Naive B cell (primary cell): ENCODE measurements at places on chromosomes 5 and 9. TPM values are rescaled to one million over a fixed set of nuclear protein-coding genes. Genes with fewer than 3 reads are reported as not detected.

DNA sequence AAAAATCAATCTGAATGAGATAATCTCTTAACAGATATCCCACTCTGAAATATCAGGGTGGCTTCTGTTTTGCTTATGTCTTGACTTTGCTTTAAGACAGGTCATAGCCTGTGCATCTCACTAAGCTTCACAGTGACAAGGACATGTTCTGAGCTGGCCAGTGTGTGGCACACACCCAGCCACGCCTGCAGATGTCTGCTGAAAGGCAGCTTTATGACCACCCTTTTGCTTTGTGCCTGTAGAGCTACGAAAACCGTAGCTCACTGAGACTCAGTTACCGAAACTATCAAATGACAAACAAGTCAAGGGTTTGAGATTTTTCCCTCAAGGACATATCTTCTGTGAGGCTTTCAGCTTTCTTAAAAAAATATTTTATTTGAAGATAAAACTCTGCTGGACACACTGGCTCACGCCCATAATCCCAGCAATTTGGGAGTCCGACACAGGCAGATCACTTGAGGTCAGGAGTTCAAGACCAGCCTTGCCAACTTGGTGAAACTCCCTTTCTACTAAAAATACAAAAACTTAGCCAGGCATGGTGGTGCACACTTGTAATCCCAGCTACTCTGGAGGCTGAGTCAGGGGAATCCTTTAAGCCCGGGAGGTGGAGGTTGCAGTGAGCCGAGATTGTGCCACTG, 233.2 kb downstream of the SPATA31A1 start:
- H3K27me3 ChIP-seq = no peaks in the 10 kb centered on the region
- no peak overlapping the region for H3K27ac ChIP-seq
- no peak for DNase-seq
- H3K36me3 ChIP-seq = no peaks in the 10 kb centered on the region
- H3K4me1 ChIP-seq = no peaks in the 10 kb centered on the region

DNA sequence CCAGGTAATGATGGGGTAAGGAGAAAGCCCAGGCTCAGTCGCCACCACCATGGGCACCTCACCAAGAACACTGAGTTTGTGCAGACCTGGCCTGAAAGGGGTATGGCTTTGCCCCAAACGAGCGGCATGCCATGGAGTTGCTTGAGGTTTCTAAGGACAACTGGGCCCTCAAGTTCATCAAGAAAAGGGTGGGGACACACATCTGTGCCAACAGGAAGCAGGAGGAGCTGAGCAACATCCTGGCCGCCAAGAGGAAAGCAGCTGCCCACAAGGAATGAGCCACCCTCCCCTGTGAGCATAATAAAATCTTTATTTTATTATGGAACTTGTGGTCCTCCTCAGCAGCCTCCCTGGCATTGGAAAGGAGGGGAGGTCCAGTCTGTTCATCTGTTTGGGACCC, 23.8 kb downstream of the CD14 start:
- no peak overlapping the region for H3K4me3 ChIP-seq
- peaks cover 18% of the 10 kb centered on the region for H3K4me1 ChIP-seq
- no peaks in the 10 kb centered on the region for H3K27me3 ChIP-seq
- no peaks in the 10 kb centered on the region for H3K36me3 ChIP-seq

The LHX3 gene
- not detected for polyA plus RNA-seq

The PRRX2 gene
- not detected for polyA plus RNA-seq

The SLC25A51 gene
- 11.0 TPM for polyA plus RNA-seq

DNA sequence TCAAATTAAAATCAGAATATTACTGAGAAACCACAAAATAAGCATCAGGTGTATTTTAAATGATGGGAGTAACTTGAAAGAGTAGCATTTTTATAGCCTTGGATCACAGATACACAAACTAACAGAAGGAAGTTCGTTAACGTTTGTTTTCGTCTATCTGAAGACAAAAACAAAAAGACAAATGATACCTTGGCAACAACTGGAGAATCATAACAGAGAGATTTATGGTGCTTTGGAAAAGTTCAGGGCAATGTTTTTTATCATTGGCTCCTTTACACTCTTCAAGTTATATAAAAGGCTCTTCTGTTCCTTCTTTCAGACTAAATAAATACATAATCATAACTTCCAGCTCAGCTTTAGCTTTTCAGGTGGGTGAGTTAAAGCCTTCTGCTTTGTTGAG, 128.1 kb upstream of the VLDLR start:
- no peaks in the 10 kb centered on the region for H3K4me1 ChIP-seq
- no peak overlapping the region for H3K27ac ChIP-seq
- H3K36me3 ChIP-seq = no peaks in the 10 kb centered on the region
- H3K4me3 ChIP-seq = no peak overlapping the region
- H3K27me3 ChIP-seq = peaks cover 10% of the 10 kb centered on the region

- H3K27me3 ChIP-seq = peaks cover 36% of the 10 kb centered on the region
- no peak overlapping the region for H3K4me3 ChIP-seq
- DNase-seq = no peak
Measured at GRCh38 chr9:109468927-109469326, 29.2 kb downstream of the PTPN3 start.

- no peak overlapping the region for H3K27ac ChIP-seq
- no peak for DNase-seq
- H3K27me3 ChIP-seq = peaks cover 6% of the 10 kb centered on the region
- H3K36me3 ChIP-seq = no peaks in the 10 kb centered on the region
- no peak overlapping the region for H3K4me3 ChIP-seq
Measured at GRCh38 chr9:86713470-86713869, 233.8 kb downstream of the GAS1 start.

- no peak overlapping the region for H3K4me3 ChIP-seq
- H3K27ac ChIP-seq = no peak overlapping the region
- H3K36me3 ChIP-seq = no peaks in the 10 kb centered on the region
- no peaks in the 10 kb centered on the region for H3K27me3 ChIP-seq
Measured at GRCh38 chr5:110346893-110347358, 379.5 kb downstream of the TMEM232 start.

DNA sequence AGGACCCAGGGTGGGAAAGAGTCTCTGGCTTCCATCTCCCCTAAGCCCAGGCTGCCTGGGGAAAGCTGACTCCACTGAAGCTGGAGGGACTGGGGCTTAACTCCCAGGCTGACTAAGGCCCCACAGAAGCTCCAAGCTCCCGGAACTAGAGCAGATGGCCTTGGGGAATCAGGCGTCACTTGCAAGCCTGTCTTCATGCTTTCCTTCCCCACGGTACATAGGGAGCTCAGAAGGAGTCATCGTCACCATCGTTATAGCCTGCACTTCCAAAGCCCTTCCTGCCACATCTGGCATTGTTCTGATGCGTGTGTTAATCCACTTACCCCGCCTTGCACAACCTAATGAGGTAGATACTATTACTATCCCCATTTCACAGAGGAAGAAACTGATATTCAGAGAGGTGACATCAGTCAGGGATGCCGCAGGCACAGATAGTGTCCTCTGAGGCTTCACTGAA, 11.5 kb downstream of the AQP3 start:
- H3K4me1 ChIP-seq = peaks cover 6% of the 10 kb centered on the region
- H3K27me3 ChIP-seq = peaks cover 9% of the 10 kb centered on the region
- no peak for DNase-seq
- H3K36me3 ChIP-seq = no peaks in the 10 kb centered on the region
- no peak overlapping the region for H3K4me3 ChIP-seq

GRCh38 chr9:133873461-133873891, 118.6 kb downstream of the VAV2 start:
- H3K27ac ChIP-seq = no peak overlapping the region
- peaks cover 69% of the 10 kb centered on the region for H3K4me1 ChIP-seq
- H3K27me3 ChIP-seq = no peaks in the 10 kb centered on the region

GRCh38 chr9:109403116-109403515, 82.3 kb upstream of the EPB41L4B start:
- H3K4me3 ChIP-seq = no peak overlapping the region
- DNase-seq = no peak
- H3K27me3 ChIP-seq = peaks cover 30% of the 10 kb centered on the region
- no peak overlapping the region for H3K27ac ChIP-seq
- no peaks in the 10 kb centered on the region for H3K36me3 ChIP-seq

DNA sequence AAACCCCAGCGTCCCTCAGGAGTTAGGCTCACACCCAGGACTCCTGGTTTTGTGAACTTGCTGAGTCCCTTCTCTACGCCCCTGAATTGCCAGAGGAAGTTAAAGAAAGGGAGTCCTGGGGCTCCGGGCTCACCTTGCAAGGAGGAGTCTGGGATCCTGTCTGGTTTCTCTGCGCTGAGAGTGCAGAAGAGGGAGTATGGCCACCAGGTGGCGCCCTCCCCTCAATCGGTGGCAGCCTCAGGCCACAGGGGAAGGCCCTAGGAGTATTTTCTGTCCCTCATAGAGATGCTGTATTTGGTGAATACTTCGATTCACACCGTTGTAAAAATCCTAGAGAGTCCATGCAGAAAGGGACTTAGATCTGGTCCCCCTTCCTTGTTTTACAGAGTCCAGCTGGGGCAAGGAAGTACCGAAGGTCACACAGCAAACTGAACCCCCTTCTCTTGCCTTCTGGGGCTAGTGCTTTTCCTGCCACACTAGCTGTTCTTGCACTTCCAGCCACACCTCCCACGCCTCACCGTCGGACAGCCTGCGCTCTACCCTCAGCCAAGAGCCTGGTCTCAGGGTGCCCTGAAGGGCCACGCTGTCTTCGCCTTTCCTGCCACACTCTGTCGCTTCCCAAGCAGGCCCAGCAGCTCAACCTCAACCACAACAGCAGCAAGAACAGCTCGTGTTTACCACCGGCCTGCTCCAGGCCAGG, 10.2 kb downstream of the HAND1 start:
- no peak overlapping the region for H3K27ac ChIP-seq
- H3K27me3 ChIP-seq = peaks cover 46% of the 10 kb centered on the region
- H3K4me3 ChIP-seq = no peak overlapping the region
- DNase-seq = peak; percentile 55

DNA sequence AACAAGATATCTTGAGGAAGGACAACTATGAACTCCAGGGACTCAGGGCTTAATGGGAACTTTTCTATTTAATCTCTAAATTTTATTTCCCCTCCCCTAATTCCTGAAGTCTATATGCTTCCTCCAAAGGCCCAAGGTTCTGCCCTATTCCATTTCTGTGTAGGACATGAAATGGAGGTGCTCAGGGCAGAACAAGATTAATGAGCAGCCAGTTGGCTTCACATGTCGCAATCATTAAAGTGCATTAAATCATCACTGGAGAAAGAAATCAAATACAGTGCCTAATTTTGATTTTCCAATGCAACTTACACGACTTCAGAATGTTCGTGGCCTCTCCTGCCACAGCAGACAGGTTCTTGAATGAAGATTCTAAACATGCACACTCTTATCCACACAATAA, 862.1 kb downstream of the PTPRD start:
- no peak overlapping the region for H3K4me3 ChIP-seq
- no peak for DNase-seq
- H3K27me3 ChIP-seq = peaks cover 6% of the 10 kb centered on the region
- H3K36me3 ChIP-seq = no peaks in the 10 kb centered on the region
- H3K27ac ChIP-seq = no peak overlapping the region

The CMBL gene
- not detected for polyA plus RNA-seq

GRCh38 chr9:110283751-110284150, 27.4 kb upstream of the TXN start:
- no peaks in the 10 kb centered on the region for H3K36me3 ChIP-seq
- peaks cover 11% of the 10 kb centered on the region for H3K27me3 ChIP-seq
- no peak overlapping the region for H3K4me3 ChIP-seq
- no peaks in the 10 kb centered on the region for H3K4me1 ChIP-seq
- H3K27ac ChIP-seq = no peak overlapping the region
- DNase-seq = no peak

DNA sequence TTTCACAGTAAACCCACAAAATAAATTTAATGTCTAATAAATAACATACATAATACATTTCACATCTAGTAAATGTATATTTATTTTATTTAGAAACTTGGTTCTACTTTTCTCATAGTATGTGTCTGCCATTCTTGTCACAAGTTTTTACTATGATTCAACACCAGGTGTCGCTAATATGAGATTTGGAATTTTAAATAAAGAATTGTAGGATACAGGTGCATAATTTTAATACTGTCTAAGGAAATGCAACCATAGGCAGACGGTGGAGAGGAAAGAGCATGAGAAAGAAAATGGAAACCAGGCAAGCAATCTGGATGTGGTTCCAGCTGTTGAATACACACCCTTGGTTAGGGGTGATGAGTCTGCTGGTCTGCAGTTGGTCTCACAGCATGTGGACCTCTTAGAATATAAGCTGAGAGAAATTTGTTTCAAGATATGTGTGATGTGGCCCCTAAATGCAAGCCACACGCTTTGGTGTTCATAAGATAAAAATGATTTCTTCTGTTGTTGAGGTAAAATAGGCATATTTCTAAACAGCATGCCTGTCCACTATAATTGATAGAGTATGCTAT, 114.7 kb upstream of the TXNDC8 start:
- H3K27me3 ChIP-seq = peaks cover 7% of the 10 kb centered on the region
- no peaks in the 10 kb centered on the region for H3K4me1 ChIP-seq
- DNase-seq = no peak
- H3K27ac ChIP-seq = no peak overlapping the region

DNA sequence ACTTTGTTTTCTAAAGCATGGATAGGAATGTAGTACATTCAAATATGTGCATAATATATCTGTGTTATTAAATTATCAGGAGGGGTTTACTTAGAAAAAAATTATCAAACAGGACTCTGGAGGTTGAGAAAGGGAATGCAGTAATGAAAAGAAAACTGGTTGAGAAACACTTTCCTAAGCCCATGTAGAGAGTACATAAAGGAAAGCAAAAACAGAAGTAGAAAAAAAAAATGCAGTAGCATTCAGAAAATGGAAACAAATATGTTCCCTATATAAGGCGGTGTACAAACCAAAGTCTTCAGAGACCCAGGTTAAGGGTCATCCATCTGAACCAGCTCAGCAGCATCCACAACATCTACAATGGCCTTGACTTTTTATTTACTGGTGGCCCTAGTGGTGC, at the start of gene IFNA8:
Gene IFNA8 (plus strand): TSS at position 301 of the 400 bp plus-strand sequence. CDS start 60 bp downstream, at position 361.
- no peak within 1 kb of the TSS for H3K27ac ChIP-seq
- H3K36me3 ChIP-seq = no peaks in the 10 kb centered on the region
- H3K4me1 ChIP-seq = peaks cover 25% of the 10 kb centered on the region
- DNase-seq = no peak
- H3K27me3 ChIP-seq = peaks cover 53% of the 10 kb centered on the region

DNA sequence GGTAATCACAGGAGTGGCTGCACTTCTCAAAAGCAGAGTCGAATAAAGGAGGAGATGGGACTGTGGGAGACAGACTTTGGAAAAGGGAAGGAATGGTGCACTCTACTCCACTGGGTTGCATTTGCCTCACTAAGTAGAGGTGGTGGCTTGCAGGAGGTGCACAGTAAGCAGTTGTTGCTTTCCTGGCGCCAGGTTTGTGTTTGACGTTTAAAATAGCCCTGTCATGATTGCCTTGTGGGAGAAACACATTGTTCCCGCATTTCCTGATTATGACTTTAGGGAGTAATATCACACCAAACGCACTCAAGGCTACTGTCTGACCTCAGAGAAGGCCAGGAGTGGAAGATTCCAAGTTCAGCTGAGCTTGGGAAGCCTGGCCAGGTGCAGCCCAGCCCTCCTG, 36.7 kb downstream of the DMRT1 start:
- H3K27me3 ChIP-seq = peaks cover 40% of the 10 kb centered on the region
- H3K4me3 ChIP-seq = no peak overlapping the region
- no peak overlapping the region for H3K27ac ChIP-seq
- H3K36me3 ChIP-seq = no peaks in the 10 kb centered on the region
- DNase-seq = no peak

GRCh38 chr9:3981897-3982296, 318.0 kb downstream of the GLIS3 start:
- H3K4me3 ChIP-seq = no peak overlapping the region
- no peak for DNase-seq
- H3K36me3 ChIP-seq = peaks cover 10% of the 10 kb centered on the region
- peaks cover 13% of the 10 kb centered on the region for H3K27me3 ChIP-seq
- no peaks in the 10 kb centered on the region for H3K4me1 ChIP-seq
